ENCODE measurements at places on chromosomes 5 and 9. TPM values are rescaled to one million over a fixed set of nuclear protein-coding genes. Genes with fewer than 3 reads are reported as not detected.

Gene ARID3C
- total RNA-seq: not detected

Gene KIF4B
- 0.09 TPM for total RNA-seq

Gene HEMGN
- 0.47 TPM for total RNA-seq

- DNase-seq: no peak
Observed at GRCh38 chr9:131619680-131620079, 74.4 kb downstream of the PRRT1B start.

GRCh38 chr5:178234750-178235587 is 2.4 kb upstream of the PHYKPL start:
- peak; percentile 90 for DNase-seq

DNA sequence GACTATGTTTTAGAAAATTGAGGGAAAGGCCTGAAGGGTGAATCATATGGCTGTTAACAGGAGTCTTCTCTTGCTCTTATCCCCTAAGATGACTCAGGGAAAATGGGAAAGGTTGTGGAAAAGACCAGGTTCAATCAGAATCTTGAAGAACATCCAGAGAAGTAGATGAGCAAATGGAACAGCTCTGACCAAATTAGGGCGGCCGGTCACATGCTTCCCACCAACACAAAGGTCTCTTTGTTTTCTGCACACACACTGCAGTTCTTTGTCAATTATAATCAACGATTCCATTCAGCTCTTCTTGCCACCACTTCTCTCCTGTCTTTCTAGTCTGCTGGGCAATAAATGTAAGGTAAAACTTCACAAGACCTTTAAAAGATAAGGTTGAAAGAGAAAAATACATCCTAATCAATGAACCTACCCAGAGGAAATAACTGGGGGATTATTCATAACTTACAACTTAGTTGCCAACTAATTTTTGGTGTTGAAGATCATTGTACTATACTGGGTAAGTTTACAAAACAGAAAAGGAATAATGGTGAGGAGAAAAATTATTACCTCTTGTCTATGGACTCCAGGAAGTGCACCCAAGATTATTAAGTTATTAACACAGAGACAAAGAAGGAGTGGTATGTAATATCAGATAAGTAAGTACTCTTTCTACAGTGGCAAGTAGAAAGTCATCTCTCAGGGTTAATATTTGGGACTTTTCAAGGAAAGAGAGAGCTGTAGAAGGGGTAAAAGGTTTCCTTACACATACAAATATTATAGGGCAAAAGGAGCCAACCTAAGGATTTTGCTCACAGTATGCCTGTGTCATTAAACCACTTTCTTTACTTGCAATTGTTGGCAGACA is 441.9 kb upstream of the PIK3R1 start:
- no peak for DNase-seq

- no peak for DNase-seq
Observed at GRCh38 chr5:124907098-124907644, 160.7 kb upstream of the ZNF608 start.

- no peak for DNase-seq
Observed at GRCh38 chr9:71146511-71146910, 25.1 kb upstream of the TRPM3 start.

- no peak for DNase-seq
Observed at GRCh38 chr9:92393686-92394085, 10.7 kb downstream of the OGN start.

- DNase-seq: no peak
Observed at GRCh38 chr5:159982421-159983173, 26.3 kb upstream of the TTC1 start.

DNA sequence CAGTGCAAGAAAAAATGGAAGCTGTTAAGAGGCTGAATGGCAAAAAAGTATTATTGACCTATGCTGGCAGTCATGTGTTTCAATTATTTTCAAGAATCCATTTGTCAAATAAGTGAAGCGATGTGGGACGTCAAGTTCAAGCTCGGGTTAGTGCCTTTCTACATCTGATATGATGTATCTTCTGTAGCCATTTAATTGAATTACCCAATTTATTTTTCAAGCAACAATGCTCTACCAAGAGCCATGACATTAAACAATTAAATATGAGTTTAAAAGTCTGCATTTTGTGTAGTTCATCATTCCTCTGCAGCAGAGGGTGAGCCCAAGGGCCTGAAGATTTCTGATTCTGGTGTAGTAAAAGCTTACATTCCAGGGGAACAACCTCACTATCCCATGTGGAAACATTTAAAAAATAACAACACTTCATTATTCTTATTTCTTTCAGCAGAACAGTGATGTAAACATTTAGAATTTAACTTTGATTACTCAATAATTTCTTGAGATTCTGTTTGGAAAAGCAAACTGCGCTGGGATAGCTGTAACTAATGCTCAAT is 619.7 kb upstream of the ARRDC3 start:
- DNase-seq: no peak

GRCh38 chr5:131854134-131854533 is 57.3 kb upstream of the FNIP1 start:
- DNase-seq: no peak

DNA sequence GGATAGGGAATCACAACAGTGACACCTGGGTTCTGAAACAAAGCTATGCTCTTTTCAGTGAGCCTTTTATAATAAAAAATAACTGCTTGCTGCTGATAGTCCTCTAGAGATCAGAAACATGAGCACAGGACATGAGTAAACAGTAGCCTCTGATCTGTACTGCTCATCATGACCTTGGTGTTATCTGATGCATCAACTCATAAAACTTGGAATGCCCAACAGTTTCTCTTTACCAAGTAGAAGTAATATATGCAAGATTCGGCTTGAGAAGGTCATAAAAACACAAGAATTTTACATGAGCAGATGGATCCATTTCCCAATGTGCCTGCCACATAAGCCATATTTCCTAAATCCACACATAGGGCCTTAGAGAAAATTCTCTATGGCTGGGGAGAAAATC is 318.3 kb upstream of the GRAMD2B start:
- no peak for DNase-seq

Data from activated CD8-positive, alpha-beta memory T cell treated with anti-CD3 and anti-CD28 coated beads, Interleukin-2, amount 10 ng/mL, durations not matched to agents 7 days and 5 days (primary cell).